ENCODE measurements at places on chromosomes 11 and 22.
A peak's percentile ranks its signal among the peaks of the same experiment; 100 is the strongest.

GRCh38 chr22:44204739-44205515 is 24.2 kb downstream of the PARVG start:
- DNase-seq: no peak

GRCh38 chr22:32728291-32728690 is 73.2 kb upstream of the TIMP3 start:
- no peak for DNase-seq

DNA sequence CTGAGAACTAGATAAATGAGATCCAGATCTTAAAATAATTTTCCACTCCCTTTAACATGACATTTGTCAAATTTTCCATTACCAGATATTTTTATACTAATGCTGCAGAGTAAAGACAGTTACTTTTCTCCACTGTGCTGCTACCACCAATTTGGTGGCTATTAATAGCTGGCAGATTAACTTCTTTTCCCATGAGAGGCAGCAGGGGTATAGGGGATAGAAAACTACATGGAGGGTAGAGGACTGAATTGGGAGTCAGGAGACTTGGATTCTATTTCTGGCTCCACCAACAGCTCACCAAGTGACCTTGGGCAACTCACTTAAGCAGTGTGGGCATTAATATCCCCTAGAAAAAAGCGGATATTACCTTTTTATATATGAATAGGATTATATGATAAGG is 69.2 kb downstream of the KIF18A start:
- DNase-seq: no peak

- peak; percentile 16 for DNase-seq
These were observed 680.5 kb upstream of the API5 start for GRCh38 chr11:42631220-42631843.

DNA sequence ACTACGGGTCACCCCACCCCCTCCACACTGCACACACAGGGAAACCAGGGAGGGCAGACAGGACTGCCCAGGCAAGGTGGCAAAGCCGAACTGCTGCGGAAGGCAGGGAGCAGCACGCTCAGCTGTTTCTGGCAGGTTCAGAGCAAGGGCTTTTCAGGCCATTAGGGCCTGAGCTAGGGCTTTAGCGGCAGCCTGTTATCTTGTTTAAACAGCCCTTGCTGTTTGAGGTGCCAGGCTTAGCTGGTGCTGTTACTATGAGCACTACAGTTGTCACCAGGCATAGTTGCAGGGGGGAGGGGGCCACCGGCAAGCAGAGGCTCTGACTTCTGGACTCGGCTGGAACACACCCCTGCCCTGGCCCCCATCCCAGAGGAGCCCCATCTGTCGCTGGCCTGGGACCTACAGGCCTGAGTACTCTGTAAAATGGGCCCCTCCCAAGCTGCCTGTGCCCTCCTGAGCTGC is 34.9 kb downstream of the RSPH14 start:
- no peak for DNase-seq
